ENCODE measurements at places on chromosomes 3 and 15.

DNA sequence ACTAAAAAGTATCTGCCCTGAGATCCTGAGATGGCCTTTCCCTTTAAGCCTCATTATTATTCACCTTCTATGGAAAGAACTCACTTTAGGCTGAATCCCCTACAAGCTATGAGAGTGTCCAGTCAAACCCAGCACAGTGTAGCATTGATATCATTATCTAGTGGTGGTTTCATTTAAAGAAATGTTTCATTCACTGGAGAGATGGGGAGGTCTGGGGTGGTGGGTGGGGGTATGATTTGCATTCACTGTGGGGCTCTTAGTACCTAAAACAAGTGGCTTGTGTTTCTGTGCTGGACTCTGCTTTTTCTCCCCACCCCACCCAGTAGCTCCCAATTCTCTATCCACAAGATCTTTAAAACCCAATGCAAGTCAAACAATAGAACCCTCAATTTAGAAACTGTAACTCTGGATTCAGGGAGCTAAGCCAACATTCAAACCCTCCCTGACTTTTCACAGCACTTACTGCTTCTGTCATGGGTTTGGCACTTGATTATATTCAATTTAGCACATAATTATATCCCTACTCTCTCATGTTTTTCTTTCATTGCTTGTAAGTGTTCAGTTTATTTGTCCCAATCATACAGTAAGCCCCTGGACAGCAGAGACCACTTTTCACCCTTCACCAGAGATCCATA is 310.5 kb upstream of the THBS1 start:
- no peak for DNase-seq

GRCh38 chr15:63350178-63350621 is 31.4 kb downstream of the CA12 start:
- DNase-seq, result peak; percentile 25

- DNase-seq, result peak; percentile 46
Observed at GRCh38 chr3:71581457-71582035, 2.0 kb downstream of the FOXP1 start.

DNA sequence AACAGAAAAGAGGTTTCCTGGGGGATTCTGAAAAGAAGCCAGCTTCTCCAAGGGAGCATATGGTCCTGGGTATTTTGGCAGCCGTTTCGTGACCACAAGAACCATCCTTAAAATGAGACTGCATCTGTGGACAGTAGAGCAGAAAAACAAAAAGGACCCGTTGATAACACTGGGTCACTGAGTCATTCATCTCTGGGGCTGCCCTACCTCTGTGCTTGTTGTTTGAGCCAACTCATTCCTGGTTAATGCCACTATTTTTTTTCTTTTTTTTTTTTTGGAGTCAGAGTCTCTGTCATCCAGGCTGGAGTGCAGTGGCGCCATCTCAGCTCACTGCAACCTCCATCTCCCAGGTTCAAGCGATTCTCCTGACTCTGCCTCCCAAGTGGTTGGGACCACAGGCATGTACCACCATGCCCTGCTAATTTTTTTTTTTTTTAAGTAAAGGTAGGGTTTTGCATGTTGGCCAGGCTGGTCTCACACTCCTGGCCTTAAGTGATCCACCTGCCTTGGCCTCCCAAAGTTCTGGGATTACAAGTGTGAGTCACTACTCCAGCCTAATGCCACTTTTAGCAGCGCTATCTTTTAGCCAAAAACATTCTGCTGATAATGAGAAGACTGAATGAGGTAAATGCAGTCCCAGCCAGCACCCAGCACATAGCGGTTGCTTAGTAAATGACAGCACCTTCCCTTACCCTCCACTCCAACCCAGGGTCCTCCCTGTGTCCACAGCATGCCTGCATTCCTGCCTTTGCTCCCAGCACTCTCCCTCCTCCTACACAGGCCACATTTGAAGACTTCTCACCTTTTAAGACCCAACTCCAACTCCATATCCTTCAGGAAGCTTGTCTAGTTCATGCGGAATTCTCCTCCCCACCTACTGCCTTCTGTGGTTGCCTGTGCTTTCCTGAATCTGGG is 9.1 kb upstream of the ISL2 start:
- no peak for DNase-seq

- DNase-seq, result no peak
Observed at GRCh38 chr15:53209396-53210042, 419.4 kb upstream of the ONECUT1 start.

GRCh38 chr3:8553405-8553804 is 51.8 kb downstream of the LMCD1 start:
- no peak for DNase-seq

DNA sequence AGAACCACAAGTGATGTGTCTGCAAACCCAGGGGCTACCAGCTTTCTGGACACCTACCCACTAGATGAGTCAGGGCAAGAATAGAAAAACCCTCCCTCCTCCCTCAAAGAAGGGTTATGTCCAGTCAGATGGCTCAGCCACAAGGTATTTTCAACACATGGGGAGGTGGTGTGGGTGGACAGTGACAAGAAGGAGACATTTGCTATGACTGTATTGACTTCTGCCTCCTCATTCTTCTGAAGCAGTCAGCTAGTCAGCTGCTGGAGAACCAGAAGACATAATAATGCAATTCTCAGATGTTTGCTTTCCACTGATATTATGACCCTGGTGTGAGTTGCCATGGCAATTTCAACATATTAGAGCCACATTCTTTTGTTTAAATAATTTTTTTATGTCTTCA is 66.7 kb upstream of the GOLGA8B start:
- no peak for DNase-seq

DNA sequence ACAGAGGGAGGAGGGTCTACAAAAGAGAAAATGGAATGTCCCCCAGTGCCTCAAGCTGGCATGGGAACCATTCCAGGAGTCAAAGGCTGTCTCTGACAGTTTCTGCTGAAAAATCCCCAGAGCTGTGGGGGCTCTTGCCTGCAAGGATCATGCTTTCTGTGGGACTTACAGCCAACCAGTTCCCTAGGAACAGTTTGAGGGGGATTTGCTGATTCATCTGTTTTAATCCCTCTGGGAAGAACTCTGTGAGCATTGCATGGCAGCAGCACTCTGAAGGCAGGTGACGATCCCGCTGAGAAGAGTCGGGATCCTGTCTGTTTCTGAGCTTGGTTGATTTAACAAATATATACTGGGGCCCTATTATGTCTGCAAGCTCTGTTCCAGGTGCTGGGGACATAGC is 176.0 kb downstream of the SSR3 start:
- DNase-seq, result no peak

DNA sequence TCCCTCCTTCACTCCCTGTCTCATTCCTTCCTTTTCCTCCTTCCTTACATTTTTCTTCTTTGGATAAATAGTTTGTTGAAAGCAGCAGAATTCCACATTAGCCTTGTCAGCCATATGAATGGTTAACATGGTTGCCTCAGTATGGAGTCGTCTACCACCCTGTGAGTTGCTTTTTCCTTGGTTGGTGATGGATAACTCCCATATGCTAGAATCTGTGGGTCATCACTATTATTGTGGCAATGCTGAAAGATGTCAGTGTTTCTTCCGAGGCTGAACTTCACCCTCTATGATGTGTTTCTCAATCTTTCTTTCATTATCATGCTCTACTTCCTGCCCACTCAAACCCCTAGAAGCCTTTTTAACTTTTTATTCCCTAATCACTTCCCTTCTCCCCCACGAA is 481.8 kb upstream of the KCNMB2 start:
- no peak for DNase-seq

GRCh38 chr3:179729086-179729485 is 76.2 kb downstream of the USP13 start:
- DNase-seq, result no peak

GRCh38 chr3:81761904-81762580 is 597 bp upstream of the GBE1 start:
- no peak for DNase-seq

All from Ammon's horn (tissue), 1 donor.